T1000 (cell line): ENCODE measurements at places on chromosomes 1 and 21.

DNA sequence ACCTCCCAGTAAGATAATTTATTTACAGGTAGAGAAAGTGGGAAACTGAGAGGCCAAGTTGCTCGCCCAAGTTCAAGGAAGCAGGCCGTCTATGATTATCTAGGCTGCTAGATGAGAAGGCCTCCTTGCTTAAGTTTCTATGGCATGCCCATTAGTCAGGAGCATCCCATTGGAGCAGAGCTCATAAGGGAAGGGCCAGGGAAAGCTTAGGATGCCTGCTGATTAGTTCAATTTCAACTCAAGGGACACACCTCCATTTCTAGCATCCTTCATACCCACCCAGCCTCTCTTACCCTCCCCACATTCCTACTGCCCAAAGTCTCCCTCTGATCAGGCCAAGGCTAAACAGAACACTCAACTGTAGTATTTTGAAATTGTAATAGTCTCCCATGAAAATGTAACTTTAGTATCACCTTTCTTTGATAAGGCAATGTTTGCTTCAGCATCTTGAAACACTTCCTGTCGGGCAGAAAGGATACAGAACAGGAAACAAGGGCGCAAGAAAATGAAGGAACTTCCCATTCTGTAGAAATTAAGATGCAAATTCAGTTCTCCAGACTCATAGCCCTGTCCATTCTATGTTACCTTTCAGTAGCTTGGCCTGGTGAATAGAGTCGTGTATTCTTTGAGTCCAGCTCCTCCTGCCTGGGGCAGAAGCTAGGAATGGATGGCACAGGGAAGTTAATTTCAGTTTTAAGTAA, 46.3 kb upstream of the TARBP1 start:
- no peak for DNase-seq

DNA sequence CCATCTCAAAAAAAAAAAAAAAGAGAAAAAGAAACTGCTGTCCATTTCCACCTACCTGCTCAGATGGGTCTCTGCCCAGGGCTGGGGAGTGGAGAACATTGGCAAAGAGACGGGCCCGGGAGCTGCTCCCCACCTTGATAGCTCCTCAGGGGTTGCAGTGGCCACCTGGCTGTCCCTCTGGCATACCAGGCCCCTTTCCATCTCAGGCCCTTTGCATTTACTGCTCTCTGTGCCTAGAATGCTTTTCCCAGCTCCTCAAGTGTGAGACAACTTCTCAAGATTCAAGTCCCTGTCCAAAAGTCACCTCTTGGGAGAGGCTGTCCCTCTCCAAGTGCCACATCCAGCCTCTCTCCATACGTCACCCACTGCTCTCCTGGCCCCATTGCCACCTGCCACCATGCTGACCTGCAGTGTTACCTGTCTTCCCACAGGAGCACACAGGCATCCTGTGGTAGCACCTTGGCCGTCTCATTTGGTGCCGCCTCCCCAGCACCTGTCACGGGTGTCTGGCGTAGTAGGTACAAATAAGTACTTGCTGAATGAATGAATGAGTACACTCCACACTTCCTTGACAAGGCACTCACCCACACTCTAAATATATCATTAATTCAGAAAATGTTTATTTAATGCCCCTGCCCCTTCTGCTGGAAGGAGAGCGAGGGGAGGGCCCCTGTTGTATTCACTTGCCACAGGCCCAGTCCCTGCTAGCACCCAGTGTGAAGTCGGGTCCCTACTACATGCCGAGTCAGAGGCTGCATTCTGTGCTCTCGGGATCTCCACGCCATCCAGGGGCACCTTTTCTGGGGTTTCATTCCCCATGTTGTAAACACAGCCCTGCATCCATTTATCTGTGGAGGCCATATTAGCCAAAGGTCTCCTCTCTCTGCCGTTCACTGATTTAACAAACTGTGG, 48.8 kb downstream of the DISP3 start:
- DNase-seq: no peak

DNA sequence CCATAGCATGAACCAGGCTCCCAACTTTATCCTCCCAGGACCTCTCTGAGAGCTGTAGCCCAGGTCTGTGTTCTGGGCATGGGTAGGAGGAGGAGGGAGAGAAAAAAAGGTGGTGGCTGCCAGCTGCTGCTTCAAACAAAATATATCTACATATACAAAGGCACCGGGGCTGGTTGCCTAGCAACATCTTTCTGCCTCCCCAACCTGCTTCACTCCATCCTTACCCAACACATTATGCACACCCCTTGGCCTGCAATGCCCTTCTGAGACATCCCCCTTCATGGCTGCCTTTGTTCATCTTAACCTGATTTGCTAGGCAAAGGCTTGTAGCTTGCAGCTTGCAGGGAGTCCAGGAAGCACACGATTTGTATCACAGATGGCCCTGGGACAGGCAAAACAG, 27.2 kb upstream of the ATP1A1 start:
- no peak for DNase-seq

GRCh38 chr1:201946224-201946908, at the start of gene LMOD1:
TSS of gene LMOD1 (minus strand) at chr1:201946548. CDS start at chr1:201946340, 208 bp downstream.
- no peak for DNase-seq

DNA sequence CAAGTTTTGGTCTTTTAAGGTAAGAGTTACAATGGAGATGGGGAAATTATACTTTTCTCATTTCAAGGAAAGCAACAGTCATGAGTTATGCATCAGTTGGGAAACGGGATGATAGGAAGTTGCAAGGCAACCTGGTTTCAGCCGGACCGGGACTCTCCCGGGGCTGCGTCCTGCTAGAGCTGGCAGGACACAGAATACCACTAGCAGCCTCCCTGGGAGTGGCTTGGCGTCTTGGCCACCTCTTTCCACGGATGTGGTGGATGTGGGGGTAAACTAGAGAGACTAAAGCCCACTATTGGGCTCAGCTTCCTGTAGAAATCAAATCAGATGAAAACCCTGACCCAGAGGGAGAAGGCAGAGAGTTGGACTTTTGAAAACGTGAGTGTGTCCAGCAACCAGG, 71.9 kb downstream of the ADARB1 start:
- DNase-seq: no peak

DNA sequence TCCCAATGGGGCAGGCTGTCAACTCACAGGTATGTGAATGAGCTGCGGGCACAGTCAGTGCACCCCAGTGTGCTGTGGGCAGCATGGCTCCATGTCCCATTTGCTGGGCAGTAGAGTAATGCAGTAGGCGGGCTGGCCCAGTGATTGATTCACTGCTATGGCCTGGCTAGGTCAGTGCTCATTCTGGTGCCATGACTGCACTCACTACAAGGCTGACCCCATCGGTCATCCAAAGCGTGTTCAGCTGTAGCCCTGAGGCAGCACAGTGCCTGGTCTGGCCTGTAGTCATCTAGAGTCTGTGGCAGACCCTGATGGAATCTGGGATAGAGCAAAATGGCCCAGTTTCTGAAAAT, 7.4 kb downstream of the HYI start:
- no peak for DNase-seq
